Endothelial cell (in vitro differentiated cells): ENCODE measurements at places on chromosomes 16 and 17.

- peak; percentile 1 for DNase-seq
These were observed 188.0 kb upstream of the GSE1 start for GRCh38 chr16:85425074-85425662.

DNA sequence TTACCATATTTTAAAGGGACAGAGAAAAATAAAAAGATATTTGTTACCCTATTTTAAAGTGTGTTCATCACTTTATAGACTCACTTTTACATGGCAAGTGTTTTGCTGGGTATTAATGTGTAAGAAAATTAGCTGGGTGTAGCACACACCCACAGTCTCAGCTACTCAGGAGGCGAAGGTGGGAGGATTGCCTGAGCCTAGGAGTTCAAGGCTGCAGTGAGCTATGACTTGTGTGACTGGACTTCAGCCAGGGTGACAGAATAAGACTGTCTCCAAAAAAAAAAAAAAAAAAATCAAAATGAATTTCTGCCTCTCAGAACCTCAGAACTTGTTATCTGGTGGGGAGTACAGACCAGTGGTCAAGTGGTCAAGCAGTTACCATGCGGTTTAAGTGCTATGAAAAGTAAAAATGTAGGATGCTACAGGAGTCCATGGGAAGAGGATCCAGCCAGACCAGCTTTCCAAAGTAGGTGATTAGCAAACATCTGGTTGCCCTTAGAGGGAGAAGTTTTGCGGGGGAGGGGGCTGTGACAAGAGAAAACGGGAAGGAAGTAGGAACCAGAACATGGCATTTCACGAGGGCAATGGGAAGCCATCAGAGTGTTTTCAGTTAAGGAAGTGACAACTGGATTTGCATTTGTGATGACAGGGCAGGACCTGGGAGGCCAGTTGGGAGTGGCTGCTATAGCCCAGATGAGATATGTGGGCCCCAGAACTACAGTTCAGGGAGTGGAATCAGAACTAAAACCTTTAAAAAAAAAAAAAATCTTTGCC lies 13.9 kb downstream of the CNEP1R1 start:
- no peak for DNase-seq

- no peak for DNase-seq
These were observed 140.2 kb upstream of the ADAMTS18 start for GRCh38 chr16:77574867-77575624.

DNA sequence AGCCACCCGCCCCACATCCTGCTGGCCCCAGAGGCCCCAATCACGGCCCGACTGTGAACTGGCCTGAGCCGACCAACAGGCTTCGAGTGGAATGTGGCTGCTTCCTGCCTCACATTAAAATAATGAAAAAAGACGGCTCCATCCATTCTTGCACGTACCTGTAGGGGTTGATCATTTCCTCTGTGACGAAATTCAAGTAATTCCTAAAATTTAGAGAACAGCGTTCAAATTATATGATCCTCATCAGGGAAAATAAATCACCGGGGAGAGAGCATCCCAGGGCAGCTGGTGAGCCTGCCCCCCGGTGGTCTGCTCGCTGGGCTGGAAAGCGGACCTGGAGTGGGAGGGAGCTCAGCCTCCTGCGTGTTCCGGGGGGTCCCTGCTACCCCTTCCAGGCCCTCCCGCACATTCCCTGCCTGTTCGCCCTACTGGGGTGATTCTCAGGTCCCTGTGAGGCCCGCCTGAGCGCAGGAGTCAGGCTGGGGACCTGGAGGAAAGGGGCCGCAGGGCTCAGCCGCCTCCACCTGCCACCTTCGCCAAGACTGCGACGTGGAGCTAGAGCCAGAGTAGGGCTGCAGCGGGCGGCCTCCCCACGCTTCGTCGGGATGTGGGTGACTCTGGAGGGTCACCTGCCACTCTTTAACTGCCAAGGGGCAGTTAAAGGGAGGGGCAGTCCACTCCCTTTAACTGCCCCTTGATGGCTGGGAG lies 28.9 kb downstream of the SLC7A5 start:
- peak; percentile 34 for DNase-seq

DNA sequence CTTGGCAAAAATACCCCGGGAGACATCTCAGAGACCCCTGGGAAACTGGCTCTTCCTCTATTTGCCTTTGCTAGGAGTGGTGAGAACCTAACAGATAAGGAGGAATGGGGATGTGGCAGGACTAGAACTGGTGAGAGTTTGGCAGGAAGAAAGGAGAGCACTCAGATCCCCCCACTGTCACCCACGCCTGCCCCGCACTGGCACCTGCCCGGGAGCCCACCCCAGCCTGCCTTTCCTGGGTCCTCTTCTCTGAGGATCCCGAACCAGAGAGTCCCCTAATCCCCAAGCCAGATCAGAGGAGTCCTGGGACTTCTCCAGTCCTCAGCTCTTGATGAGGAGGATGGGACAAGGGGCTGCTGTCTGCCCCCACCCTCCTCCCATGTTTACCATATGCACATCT lies 3.7 kb downstream of the KCNH6 start:
- no peak for DNase-seq

- DNase-seq = no peak
These were observed 97.1 kb upstream of the TMEM97 start for GRCh38 chr17:28221751-28222414.

GRCh38 chr17:64110379-64111152 lies 19.4 kb downstream of the ERN1 start:
- no peak for DNase-seq

- DNase-seq = no peak
These were observed 9.7 kb upstream of the CIAO3 start for GRCh38 chr16:750485-750884.
